ENCODE measurements at places on chromosomes 12 and 14. TPM values are rescaled to one million over a fixed set of nuclear protein-coding genes. Genes with fewer than 3 reads are reported as not detected.

Gene MFAP5
- 59.7 TPM for total RNA-seq

Gene SELPLG
- total RNA-seq: 13.0 TPM

Gene KLC1
- 254 TPM for total RNA-seq

Gene TMPRSS12
- not detected for total RNA-seq

Gene AP4S1
- 10.1 TPM for total RNA-seq

Gene NOP9
- 19.9 TPM for total RNA-seq

DNA sequence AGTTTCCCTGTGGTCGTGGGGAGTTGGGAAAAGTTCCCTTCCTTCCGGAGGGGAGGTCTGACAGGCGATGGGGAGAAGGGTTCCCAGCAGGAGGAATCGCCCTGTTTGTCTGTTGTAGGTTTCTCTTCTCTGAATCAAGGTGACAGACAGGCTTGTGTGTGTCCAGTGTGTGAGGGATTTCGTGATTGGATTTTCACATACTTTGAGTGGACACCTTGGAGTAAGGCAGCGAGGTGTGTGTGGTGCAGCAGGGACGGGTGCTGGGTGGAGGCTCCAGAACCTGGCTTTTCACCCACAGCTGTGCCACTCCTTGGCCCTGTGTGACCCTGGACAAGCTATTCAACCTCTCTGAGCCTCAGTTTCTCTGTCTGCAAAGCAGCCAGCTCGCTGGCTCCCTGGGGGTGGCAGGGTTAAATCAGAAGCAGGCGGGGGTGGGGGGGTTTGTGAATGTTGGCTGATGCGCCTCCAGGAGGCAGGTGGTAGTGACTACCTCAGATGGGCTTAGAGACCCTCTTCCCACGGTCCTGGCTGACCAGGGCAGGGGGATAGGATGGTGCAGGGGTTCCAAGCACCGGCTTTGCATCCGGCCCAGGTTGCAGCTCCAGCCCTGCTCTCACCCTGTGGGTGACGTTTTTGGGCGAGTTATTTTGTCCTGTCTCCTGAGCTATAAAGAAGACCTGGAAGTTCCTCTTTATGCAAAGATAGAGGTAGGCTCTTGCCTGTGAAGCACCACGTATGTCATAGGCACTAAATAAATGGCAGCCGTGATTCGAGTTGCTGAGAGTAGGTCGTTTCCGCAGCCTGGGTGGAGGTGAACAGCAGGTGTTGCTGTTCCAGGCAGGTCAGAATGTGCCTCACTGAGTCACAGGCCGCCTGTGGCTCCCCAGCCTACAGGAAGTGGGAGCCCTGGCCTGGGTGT, 679 bp downstream of the BDKRB2 start:
- H3K4me1 ChIP-seq: no peaks in the 10 kb centered on the region
- H3K4me3 ChIP-seq: no peak overlapping the region

GRCh38 chr14:100694579-100695422, 31.9 kb upstream of the DLK1 start:
- no peak overlapping the region for H3K4me3 ChIP-seq
- no peak for DNase-seq
- no peaks in the 10 kb centered on the region for H3K27me3 ChIP-seq
- no peak overlapping the region for H3K27ac ChIP-seq
- H3K36me3 ChIP-seq: no peaks in the 10 kb centered on the region
- no peaks in the 10 kb centered on the region for H3K4me1 ChIP-seq

DNA sequence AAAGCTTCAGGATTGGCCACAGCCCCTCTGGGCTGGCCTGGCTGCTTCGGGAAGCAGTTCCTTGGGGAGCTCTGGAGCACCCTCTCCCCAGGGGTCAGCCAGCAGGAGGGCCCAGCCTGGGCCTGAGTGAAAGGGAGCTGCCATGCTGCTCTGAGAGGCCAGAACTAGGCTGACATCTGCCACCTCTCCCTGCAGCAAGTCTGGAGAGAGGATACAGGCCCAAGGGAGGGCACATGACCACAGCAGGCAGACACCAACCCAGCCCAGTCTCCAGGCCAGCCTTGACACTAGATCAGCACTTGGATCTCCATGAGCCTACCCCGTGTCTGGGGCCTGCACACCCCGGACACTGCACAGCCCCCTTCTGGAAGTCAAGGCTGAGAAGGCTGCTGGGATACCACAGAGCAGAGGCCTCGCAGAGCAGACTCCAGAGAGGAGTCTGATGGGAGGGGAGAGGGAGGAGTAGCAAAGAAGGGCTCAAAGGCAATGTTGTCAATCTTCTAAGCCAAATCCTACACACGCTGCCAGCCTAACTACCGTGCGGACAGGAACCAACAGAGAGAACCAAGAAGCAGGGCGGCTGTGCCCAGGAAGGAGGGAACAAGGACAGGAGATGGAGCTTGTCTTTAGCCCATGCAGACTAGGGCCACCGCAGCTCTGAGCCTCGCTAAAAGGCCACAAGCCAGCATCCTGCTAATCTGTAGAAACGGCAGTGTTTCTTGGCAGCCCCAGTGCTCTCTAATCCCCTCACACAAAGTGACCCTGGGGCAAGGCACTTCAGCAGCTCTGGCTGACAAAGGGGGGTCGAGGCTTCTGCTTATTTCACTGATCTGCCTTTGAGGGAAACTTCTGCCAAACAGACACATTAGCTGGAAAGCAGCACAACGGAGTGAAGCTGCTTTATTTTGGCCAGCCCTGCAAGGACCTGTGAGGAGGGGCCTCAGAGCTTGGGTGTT, 12.9 kb downstream of the COL2A1 start:
- no peaks in the 10 kb centered on the region for H3K4me1 ChIP-seq
- DNase-seq: no peak
- no peaks in the 10 kb centered on the region for H3K27me3 ChIP-seq
- H3K27ac ChIP-seq: no peak overlapping the region
- no peaks in the 10 kb centered on the region for H3K36me3 ChIP-seq

DNA sequence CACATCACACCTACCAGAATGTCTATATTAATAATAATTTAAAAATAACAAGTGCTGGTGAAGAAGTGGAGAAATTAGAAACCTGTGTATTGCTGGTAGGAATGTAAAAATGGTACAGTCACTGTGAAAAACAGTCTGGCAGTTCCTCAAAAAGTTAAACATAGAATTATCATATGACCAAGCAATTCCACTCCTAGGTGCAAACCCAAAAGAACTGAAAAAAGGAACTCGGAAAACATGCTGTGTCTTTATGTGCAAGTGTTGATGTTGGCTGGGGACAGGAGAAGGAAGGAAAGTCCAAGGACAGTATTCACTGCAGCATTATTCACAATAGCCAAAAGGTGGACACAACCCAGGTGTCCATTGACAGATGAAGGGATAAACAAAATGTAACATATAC, 146.5 kb downstream of the TTC7B start:
- no peaks in the 10 kb centered on the region for H3K27me3 ChIP-seq
- no peak overlapping the region for H3K4me3 ChIP-seq
- DNase-seq: no peak
- no peaks in the 10 kb centered on the region for H3K4me1 ChIP-seq
- H3K27ac ChIP-seq: no peak overlapping the region

GRCh38 chr14:29028973-29029582, 262.5 kb downstream of the FOXG1 start:
- H3K27me3 ChIP-seq: no peaks in the 10 kb centered on the region
- H3K27ac ChIP-seq: no peak overlapping the region
- H3K4me1 ChIP-seq: no peaks in the 10 kb centered on the region
- no peak overlapping the region for H3K4me3 ChIP-seq

DNA sequence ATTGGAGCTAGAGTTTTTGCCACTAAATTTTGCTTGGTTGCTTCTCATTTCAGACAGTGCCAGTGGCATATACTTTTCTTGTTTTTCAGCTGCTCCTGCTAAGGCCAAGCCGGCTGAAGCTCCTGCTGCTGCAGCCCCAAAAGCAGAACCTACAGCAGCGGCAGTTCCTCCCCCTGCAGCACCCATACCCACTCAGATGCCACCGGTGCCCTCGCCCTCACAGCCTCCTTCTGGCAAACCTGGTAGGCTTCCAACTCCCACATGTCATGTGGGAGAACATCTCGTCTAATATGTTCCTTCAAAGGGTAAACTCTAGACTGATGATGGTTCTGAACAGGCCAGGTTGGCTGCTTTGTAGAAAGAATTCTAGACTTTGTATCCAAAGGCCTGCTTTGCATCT, 11.0 kb downstream of the DLST start:
- H3K36me3 ChIP-seq: peaks cover 14% of the 10 kb centered on the region
- no peak overlapping the region for H3K27ac ChIP-seq
- no peaks in the 10 kb centered on the region for H3K4me1 ChIP-seq
- no peaks in the 10 kb centered on the region for H3K27me3 ChIP-seq

DNA sequence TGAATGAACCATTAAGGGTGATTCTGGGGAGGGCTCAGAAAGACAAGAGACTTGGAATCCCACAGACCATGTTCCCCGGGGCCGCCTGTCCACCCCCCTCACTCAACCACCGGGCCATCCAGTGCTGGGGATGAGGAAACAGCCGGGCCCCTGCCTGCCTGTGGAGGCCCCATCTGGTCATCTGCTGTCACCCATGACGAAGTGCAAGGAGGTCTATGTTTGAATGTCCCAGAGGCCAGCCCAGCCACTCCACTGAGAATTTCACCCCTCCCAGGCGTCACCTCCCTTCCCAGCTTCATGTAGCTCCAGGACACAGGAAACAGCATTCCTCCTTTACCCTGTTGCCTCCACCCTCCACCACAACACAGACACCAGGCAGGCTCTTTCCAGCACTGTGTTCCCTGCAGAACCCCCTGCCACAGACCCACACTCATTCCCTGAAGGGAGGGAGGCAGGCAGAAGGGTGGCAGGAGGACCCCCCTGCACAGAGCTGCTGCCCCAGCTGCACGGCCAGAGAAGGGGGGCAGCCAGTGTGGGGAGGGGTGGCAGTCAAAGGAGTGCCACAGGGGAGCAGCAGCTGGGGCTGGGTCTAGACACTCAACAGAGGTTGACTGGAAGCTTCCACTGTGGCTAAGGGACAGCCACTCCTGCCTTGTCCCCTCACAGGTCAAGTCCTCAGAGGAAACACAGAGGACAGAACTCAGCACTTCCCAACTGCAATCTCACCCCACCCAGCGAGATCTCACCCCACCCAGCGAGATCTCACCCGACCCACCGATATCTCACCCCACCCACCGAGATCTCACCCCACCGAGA, 50.3 kb upstream of the PPP2R5C start:
- no peak overlapping the region for H3K27ac ChIP-seq
- no peaks in the 10 kb centered on the region for H3K27me3 ChIP-seq
- no peaks in the 10 kb centered on the region for H3K36me3 ChIP-seq
- H3K4me3 ChIP-seq: no peak overlapping the region
- DNase-seq: no peak

DNA sequence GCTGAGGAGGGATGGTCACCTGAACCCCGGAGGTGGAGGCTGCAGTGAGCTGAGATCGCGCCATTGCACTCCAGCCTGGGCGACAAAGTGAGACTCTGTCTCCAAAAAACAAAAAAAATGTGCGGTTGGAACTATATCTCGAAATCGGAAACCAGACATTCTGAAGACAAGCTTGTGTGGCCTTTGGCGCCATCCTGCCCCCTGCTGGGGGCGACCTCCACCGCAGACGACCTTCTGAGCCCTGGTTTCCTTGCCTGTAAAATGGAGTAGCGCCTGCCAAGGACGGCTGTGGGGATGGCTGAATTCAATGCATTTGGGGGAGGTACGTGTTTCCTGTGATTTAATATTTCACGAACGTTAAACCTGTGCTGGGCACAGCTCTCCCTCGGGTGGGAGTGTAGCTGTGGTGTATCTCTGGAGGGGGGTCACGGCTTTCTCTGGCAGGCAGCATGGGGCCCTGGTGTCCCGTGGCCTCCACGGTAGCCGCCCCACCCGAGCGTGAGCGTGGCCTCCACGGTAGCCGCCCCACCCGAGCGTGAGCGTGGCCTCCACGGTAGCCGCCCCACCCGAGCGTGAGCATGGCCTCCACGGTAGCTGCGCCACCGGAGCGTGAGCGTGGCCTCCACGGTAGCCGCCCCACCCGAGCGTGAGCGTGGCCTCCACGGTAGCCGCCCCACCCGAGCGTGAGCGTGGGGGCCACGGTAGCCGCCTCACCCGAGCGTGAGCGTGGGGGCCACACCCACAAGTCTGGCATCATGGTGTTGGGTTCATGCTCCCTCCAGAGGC, 55.3 kb downstream of the LRCOL1 start:
- H3K4me1 ChIP-seq: no peaks in the 10 kb centered on the region
- no peaks in the 10 kb centered on the region for H3K36me3 ChIP-seq
- H3K27me3 ChIP-seq: no peaks in the 10 kb centered on the region
- DNase-seq: no peak
- H3K4me3 ChIP-seq: no peak overlapping the region
- H3K27ac ChIP-seq: no peak overlapping the region

DNA sequence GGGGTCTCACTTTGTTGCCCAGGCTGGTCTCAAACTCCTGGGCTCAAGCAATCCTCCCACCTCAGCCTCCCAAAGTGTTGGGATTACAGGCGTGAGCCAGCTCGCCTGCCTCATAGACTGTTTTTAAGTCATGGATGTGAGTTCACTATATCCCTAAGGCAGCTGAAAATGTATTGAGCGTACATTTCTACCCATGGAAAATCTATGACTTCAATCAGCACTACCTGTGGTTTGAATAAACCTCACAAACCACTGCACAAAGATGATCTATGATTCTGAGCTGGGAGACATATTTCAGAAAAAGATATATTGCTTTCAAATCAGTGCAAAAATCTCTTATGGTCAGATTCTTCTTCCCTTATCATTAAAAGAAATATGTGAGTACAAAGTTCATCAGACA, 22.5 kb downstream of the GCN1 start:
- H3K4me3 ChIP-seq: no peak overlapping the region
- no peaks in the 10 kb centered on the region for H3K27me3 ChIP-seq
- no peak for DNase-seq
- H3K4me1 ChIP-seq: no peaks in the 10 kb centered on the region
- peaks cover 12% of the 10 kb centered on the region for H3K36me3 ChIP-seq

GRCh38 chr12:27220055-27220987, 23.8 kb upstream of the STK38L start:
- no peaks in the 10 kb centered on the region for H3K36me3 ChIP-seq
- H3K4me3 ChIP-seq: no peak overlapping the region
- H3K27me3 ChIP-seq: no peaks in the 10 kb centered on the region
- no peaks in the 10 kb centered on the region for H3K4me1 ChIP-seq
- no peak overlapping the region for H3K27ac ChIP-seq

DNA sequence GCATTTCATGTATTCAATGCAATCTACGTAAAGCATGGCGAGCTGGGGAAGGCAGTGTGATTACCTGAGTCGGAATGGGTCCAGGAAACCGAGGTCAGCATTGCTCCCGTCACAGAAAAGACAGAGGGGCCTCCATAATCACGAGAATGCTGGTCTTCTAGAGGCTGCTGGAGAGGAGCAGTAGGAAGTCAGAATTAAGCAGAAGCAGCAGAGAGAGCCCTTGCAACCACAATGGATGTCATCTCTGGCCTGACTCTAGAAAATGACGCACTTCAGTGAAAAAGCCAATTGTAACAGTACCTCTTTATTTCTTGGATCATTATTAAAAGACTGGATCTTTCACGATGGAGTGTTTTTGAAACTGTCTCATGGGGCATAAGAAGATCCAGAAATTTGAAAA, 69.5 kb upstream of the FOXN3 start:
- H3K27me3 ChIP-seq: no peaks in the 10 kb centered on the region
- H3K27ac ChIP-seq: no peak overlapping the region
- H3K36me3 ChIP-seq: no peaks in the 10 kb centered on the region

DNA sequence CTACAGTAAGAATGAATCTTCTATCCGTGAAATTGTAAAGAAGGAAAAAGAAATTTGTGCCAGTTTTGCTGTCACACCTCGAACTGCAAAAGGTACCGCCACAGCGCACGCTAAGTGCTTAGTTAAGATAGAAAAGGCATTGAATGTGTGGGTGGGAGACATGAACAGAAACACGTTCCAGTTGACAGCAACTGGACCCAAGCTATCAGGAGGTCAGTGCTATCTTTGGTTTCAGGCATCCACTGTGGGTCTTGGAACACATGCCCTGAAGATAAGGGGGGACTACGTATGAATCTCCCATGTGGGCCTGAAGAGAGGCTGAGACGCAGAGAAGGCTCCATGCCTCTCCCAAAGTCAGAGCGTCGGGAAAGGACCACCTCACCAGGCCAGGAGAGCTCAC, 9.8 kb downstream of the IFFO1 start:
- no peaks in the 10 kb centered on the region for H3K4me1 ChIP-seq
- no peaks in the 10 kb centered on the region for H3K27me3 ChIP-seq
- no peak overlapping the region for H3K4me3 ChIP-seq
- peaks cover 4% of the 10 kb centered on the region for H3K36me3 ChIP-seq
- DNase-seq: no peak

Measured in aorta (tissue), 5 donors.